ENCODE measurements at places on chromosomes 16 and 17.

DNA sequence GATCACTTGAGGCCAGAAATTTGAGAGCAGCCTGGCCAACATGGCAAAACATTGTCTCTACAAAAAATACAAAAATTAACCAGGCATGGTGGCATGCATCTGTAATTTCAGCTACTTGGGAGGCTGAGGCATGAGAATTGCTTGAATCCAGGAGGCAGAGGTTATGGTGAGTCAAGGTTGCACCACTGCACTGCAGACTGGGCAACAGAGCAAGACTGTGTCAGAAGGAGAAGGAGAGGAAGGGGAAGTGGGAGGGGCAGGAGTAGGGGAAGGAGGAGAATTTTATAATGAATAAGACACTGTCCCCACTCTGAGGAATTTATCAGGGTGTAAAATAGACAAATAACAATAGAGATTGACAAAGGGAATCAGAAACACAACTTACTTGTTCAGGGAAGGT, 440.6 kb upstream of the DYNLRB2 start:
- DNase-seq, result no peak

- no peak for DNase-seq
Measured at GRCh38 chr16:75092777-75093176, 23.8 kb downstream of the LDHD start.

DNA sequence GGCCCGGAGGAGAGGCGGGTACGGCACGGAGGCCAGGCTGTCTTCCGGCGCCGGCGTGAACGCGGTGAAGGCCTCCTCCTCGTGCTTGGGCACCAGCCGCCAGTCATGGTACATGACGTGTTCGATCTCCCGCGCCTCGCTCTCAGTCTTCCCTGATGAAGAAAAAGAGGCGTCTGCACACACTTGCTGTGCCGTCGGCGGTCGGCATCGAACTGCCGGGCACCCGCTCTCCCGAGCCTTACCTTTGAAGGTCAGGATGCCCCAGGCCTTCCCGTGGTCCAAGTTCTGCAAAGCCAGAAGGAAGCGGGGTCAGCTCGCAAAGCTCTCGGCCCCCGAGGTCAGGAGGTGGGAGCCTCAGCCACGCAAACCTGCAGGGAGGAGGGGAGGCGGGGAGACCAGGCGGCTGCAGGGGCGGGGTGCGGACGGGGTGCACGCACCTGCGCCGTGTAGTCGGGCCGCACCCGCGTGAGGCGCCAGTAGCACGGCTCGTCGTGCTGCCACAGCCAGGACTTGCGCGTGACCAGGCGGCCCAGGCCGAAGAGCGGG, at the start of gene EME2:
Gene EME2, plus strand, starts transcription at position 449 of the 546 bp plus-strand sequence. CDS start 418 bp downstream, outside the sequence.
- DNase-seq, result no peak

DNA sequence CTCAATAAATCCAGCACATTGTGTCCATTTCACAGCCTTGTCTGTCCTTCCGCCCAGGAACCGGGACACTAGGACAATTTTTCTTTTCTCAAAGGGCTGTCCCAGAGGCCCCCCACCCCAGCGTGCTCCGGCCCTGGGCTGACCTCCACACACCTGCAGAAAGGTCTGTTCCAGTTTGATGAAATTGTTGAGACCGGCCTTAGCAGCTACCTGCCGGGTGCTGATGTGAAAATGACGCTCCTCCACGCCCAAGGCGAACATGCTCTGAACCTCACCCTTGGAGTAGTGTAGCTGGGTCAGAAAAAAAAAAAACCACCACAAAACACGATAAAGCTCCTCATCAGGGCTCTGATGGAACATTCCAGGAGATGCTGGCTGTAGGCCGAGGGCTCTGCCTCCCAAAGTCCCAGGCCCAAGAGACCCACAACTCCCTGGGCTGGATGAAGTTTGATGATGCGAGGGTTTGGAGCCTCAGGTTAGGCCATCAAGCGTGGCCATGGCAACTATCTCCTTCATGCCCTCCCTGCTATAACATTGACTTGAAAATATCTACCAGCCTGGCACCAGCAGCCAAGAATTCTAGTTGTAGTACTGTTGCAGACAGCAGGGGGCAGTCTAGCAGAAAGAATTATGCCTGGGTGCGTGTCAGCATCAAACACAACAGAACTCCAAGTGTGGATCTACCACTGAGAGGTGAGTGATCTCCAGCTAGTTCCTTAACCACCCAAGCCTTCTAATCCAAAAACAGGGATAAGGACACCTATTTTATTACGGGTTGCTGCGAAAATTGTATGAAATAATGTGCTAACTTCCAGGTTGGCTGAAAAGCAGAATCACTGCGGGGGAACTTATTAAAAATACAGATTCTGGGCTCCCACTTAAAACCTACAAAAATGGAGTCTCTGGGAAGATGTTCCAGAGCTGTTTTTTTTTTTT, 62.1 kb downstream of the RMI2 start:
- peak; percentile 13 for DNase-seq

- no peak for DNase-seq
Measured at GRCh38 chr16:27346819-27347218, 33.0 kb downstream of the IL4R start.
